NCI-H524 treated with DMSO at 0.1 percent for 48 hours (cell line): ENCODE measurements at places on chromosomes 5 and 9.
A peak's percentile ranks its signal among the peaks of the same experiment; 100 is the strongest.

GRCh38 chr9:80437825-80438224 lies 866.1 kb downstream of the TLE4 start:
- peak; percentile 78 for DNase-seq

DNA sequence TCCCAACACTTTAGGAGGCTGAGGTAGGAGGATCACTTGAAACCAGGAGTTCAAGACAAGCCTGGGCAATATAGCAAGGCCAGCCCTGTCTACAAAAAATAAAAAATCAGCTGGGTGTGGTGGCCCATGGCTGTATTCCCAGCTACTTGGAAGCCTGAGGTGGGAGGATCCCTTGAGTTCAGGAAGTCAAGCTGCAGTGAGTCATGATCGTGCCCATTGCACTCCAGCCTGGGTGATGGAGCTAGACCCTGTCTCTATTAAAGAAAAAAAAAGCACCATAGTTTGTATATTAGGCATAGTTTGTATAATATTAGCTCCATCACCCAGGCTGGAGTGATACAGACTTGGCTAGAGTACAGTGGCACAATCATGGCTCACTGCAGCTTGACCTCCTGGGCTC lies 9.6 kb upstream of the NME5 start:
- no peak for DNase-seq

DNA sequence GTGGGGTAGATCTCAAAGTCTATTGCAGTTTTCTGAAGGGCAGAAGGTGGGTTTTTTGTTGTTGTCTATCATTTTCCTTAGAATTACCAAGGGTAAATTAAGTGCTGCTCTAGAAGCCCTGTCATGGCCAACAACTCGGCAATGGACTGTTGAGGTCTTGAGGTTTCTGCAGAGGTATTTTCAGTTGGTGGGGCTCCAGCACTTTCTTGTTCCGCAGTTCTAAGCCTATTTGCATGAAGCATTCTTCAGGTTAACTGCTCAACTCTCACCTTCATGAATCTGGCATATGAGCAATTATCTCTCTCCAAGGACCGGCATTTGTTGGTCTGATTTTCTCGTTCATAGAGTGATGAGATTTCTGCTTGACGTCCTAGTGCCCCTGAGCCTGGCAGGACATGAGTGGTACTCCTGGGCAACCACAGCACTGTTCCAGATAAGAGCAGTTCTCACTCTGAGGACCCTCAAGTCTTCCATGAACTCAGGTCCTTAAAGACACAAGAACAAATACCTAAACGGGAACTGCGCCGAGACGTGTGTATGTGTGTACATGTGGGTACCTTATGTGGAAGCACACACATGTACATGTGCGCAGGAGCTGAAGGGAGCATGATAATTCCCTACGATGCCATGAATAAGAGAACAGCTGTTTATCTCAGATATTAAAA lies 544.5 kb downstream of the CSNK1G3 start:
- DNase-seq = no peak

DNA sequence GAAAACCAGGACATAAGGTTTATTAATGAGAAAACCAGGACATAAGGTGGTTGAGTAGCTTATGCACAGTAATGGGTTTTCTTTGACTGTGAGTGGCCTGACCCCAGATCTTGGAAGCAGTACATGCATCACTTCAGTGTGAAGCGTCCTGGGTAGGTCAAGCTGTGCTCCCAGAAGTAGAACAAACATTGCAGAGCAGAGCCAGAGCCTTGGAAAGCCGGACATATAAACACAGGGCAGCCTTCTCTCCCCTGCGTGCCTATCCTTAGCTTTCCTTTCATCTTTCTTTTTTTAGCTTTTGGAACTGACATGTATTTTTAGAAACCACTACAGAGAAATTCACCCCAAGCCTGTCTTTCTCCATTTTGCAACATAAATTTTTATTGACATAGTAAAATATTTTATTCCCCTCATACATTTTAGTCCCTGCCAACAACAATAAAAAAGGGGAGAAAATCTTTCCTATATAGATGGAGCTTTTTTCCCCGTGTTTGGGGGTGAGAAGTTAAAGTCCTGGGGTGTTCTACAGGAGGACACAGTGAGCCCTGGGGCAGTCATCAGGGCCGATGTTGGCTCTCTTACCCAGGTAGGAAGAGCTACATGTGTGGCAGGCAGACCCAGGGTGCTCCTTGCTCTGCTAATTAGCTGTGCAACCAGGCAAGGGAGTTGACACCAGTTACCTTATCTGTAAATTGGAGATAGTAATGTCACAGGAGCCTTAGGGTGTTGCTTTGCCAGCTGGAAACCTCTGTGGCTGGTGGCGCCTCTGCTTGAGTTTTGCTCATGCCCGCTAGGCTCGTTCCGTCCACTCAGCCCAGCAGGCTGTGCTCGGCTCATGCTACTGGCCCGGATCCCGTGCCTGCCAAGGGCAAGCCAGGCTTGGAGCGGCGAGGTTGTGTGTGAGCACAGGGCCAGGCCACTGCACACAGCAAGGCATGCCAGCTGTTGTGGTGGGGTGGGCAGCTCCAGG lies 389.6 kb downstream of the KDM4C start:
- DNase-seq = no peak

DNA sequence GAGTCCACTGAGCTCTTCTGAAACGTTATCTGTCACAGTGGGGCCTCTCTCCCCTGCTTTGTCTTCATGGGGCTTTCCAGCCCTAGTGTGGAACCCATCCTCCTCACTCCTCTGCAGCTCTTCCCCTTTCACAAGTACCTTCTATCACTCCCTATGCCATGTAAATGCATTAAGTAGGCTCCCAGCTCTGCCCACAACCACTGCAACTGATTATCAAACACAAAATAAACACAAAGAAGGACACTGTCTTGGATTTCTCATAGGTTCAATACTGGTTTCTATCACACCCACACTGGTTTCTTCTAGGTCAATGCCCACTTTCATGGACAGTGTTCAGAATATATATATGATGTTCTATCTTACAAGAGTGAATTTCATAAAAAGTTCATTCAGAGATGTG lies 139.4 kb downstream of the GNAQ start:
- DNase-seq = no peak

- no peak for DNase-seq
Observed at GRCh38 chr9:125492719-125493118, 214.3 kb downstream of the MAPKAP1 start.

- DNase-seq = no peak
Observed at GRCh38 chr9:1443450-1443849, 393.3 kb downstream of the DMRT2 start.

- DNase-seq = no peak
Observed at GRCh38 chr9:92265154-92265553, 28.3 kb downstream of the IARS1 start.
